ENCODE measurements at places on chromosomes 2 and 18. TPM values are rescaled to one million over a fixed set of nuclear protein-coding genes. Genes with fewer than 3 reads are reported as not detected.

DNA sequence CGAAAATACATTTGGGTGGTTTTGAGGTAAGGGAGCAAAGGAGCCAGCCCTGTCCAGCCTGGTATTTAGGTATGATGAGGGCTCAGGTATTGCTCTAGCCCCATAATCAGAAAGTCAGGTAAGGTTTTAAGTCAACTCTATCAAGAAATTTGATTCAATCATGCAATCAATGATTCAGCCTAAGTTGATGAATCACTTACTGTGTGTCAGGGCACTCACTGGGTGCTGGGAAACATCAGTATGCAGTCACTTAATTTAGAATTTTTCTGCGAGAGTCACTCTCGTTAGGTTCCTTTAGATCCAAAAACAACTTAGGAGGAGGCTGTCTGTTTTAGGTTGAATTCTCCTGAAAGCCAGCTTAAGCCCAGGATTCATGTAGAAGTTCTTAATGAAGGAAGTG is 17.7 kb upstream of the SERPINB2 start:
- no peak for DNase-seq

DNA sequence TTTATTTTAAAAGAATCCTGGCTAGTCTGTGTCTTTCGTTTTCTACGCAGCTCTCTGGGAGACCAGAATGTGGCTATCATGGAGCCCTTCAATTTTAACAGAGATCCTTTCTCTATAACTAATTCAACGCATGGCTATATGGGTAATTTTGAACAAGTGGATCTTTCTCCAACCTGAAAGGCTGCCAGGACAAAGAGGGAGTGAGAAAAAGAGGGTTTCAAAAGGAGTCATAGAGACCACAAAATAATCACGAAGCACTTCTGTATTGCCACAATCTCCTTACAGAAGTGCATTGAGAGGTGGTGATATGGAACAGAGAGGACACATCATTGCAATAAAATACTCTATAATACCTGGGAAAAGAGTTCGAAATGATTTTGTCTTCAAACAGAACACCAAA is 21.7 kb upstream of the CDH2 start:
- DNase-seq: no peak

Gene MARCO
- 10.4 TPM for total RNA-seq

GRCh38 chr2:163570391-163570790 is 165.4 kb downstream of the FIGN start:
- no peak for DNase-seq

Gene PAIP2B
- total RNA-seq: 3.3 TPM

DNA sequence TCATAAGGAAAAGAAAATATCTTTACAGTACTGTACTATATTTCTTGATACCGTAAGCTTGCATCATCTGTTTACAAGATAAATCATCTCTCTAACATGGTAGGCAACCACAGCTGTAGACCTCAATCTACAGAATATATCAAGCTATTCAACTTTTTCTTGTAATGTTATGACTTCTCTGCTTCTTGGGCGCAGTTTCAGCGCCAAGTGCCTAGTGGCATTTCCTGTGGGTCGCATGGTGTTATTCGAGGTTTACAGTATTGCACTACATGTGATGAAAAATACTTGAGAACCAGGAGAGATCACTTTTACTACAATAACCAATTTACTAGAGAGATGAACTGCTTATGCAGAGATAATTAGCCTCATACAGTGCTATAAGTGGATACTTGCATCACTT is 34.0 kb upstream of the SESTD1 start:
- no peak for DNase-seq

DNA sequence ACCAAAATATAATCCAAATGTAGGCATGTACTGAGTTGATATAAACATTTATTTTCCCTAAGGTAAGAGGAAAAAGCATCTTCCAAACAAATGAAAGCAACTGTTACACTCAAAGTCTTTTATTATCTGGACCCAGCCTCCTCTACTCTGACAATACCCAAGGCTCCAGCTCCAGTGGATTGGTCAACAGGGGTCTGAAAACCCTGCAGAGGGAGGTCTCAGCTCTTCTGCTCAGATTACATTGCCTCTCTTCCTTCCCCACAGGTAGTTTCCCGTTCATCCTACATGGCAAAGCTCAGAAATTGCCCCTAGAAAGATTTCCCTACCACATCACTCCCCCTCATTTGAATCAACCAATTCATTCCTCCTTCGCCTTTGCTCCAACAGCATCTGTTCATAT is 457.0 kb downstream of the METTL4 start:
- DNase-seq: no peak

Gene MRPS5
- total RNA-seq: 35.3 TPM

Measured in thoracic aorta (tissue), 2 donors.